Smooth muscle cell of the umbilical artery (primary cell): ENCODE measurements at places on chromosomes 6 and 20. TPM values are rescaled to one million over a fixed set of nuclear protein-coding genes. Genes with fewer than 3 reads are reported as not detected.

The HDGFL1 gene
- not detected in 2 replicates for total RNA-seq

The DLK2 gene
- 0.30 and 1.6 TPM in 2 replicates for total RNA-seq

The RBL1 gene
- 3.3 and 11.4 TPM in 2 replicates for total RNA-seq

The RAET1G gene
- 0.55 and 1.8 TPM in 2 replicates for total RNA-seq

The CFAP206 gene
- total RNA-seq = 0.37 and 0.59 TPM in 2 replicates

The HEY2 gene
- 0.05 TPM in 1 of 2 replicates, not detected in the other for total RNA-seq
